ENCODE measurements at places on chromosomes 7 and 10. TPM values are rescaled to one million over a fixed set of nuclear protein-coding genes. Genes with fewer than 3 reads are reported as not detected.

Gene SPDYE1
- 0.14 TPM for total RNA-seq

Gene H2BK1
- not detected for total RNA-seq

Gene PNLIPRP3
- not detected for total RNA-seq

Gene SYT15B
- 2.2 TPM for total RNA-seq

Gene CALHM3
- total RNA-seq = not detected

Gene SH2D4B
- not detected for total RNA-seq

Gene MACC1
- total RNA-seq = 0.06 TPM

DNA sequence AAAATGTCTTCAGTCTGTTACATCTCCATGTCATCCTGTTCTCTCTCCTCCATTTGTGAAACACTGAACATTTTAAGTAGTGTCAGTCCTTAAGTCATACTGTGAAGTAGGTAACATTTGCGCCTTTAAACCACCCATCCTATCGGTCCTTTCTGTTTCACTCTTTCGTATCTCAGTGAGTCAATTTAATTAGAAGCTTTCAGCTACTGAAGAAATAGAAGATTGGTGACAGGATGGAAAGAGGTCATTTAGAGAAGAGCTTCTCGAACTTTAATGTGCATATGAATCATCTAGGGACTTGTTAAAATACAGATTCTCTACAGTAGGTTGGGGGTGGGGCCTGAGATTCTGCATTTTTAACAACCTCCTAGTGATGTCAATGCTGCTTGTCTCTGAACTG lies 113.4 kb downstream of the SRI start:
- DNase-seq = no peak

DNA sequence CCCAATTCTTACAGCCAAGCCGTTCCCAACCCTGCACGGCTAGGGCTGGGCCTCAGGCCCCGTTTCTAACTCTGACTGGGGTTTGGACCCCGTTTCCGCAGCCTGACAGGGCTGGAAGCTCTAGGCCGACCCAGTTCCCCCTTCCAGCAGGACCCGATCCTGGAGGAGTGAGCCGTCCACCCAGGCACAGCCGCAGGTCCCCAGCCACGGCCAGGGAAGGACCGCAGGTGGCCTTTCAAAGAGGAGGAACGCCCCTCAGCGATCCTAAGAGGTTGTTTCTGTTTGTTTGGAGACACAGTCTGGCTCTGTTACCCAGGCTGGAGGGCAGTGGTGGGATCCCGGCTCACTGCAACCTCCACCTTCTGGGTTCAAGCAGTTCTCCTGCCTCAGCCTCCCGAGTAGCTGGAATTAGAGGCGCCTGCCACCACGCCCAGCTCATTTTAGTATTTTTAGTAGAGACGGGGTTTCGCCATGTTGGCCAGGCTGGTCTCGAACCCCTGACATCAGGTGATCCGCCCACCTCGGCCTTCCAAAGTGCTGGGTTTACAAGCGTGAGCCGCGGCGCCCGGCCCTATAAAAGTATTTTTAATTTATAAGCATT lies 778 bp upstream of the GET4 start:
- peak; percentile 69 for DNase-seq

GRCh38 chr10:102118867-102119266 lies 1.3 kb downstream of the LDB1 start:
- peak; percentile 70 for DNase-seq

GRCh38 chr7:5421714-5422395 lies 1.8 kb downstream of the TNRC18 start:
- DNase-seq = peak; percentile 78

DNA sequence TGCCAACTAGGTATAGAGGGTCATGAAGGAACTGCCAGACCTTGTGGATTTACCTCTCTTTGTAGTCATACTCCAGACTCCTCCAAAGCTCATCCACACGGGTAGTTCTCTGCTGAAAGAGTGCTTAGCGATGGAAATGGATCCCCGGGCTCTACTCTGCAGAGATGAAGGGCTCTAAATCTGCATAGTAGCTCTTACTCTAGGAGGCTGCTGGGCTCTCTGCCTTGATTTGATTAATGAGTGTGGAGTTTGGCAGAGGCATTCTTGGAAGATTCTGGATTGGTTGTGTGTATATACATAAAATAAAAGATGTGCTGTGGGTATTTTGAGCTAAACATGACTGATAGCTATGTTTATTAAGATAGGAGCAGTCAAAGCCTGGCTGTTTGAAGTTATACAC lies 21.3 kb upstream of the CPXM2 start:
- no peak for DNase-seq

- DNase-seq = no peak
Measured at GRCh38 chr7:50206453-50207250, 97.9 kb upstream of the IKZF1 start.

DNA sequence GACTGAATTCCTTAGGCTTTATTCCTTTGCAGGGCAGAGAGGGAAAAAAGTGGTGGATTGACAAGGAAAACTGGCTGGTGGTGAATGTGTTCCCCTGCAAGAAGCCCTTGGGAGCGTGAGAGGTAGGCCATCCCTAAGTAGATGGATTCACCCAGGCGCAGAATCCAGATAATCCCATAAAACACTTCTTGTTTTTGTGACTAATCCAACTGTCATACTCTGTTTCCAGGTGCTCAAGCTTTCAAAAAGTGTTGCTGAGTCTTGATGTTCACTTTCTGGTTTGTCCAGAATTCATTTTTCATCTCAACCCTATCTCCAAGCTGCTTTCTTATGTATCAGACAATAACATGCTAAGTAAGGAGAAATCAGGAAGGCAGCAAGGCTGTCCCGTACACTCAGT lies 250.8 kb upstream of the HABP2 start:
- DNase-seq = no peak

GRCh38 chr10:118203461-118203860 lies 138.7 kb downstream of the FAM204A start:
- no peak for DNase-seq

GRCh38 chr7:79332091-79332490 lies 121.4 kb downstream of the MAGI2 start:
- no peak for DNase-seq

GRCh38 chr10:18523025-18523424 lies 128.4 kb downstream of the NSUN6 start:
- no peak for DNase-seq

DNA sequence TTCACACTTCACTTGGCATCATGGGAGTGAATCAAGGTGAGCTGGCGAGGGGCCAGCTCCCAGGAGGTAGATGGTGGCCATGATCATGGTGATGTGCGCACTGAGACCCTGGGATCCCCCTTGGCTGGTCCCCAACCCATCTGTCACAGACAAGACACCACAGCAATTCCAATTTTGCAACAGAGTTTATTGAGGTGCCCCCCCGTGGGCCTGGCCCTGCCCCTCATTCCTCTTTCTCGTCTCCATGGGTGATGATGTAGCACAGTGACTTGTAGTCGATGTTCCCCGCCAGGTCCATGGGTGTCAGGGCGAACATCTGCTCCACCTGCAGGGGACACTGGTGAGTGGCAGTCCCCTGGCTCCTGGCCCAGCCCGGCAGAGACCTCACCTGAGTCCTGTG lies 2.4 kb downstream of the MYL7 start:
- DNase-seq = no peak

DNA sequence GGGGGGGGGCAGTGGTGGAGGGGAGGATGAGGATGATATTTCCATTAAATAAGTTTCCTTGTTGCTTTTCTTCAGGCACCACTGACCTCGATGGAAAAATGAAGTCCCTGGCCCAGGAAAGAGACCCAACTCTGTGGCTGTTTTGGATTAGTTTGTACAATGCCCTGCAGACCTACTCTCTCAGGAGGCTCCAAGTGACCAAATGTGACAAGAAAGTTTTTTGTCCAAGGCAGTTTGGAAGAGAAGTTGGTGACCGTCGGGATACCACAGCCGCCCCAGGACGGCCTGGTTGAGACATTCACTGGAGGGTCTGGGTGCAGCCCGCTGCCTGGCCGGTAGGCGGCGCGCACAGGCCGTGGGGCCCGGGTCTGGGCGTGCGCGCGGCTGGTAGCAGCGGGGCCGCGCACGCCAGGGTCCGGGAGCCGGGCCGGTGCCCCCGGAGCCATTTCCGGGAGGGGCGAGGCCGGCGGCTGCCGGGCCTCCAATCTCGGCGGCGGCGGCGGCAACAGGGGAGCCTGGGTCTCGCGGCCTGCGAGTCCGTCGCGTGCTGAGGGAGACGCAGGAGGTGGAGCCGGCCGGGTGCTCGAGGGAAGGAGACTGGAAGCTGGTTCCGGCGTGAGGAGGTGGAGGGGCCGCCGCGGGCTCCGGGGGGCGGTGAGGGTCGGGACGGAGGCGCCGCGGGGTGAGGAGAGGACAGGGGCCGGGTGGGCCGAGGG lies at the start of gene SGPL1:
Gene SGPL1, plus strand, starts transcription at position 445 of the 716 bp plus-strand sequence. CDS start 906 bp downstream, outside the sequence.
- peak; percentile 96 for DNase-seq

DNA sequence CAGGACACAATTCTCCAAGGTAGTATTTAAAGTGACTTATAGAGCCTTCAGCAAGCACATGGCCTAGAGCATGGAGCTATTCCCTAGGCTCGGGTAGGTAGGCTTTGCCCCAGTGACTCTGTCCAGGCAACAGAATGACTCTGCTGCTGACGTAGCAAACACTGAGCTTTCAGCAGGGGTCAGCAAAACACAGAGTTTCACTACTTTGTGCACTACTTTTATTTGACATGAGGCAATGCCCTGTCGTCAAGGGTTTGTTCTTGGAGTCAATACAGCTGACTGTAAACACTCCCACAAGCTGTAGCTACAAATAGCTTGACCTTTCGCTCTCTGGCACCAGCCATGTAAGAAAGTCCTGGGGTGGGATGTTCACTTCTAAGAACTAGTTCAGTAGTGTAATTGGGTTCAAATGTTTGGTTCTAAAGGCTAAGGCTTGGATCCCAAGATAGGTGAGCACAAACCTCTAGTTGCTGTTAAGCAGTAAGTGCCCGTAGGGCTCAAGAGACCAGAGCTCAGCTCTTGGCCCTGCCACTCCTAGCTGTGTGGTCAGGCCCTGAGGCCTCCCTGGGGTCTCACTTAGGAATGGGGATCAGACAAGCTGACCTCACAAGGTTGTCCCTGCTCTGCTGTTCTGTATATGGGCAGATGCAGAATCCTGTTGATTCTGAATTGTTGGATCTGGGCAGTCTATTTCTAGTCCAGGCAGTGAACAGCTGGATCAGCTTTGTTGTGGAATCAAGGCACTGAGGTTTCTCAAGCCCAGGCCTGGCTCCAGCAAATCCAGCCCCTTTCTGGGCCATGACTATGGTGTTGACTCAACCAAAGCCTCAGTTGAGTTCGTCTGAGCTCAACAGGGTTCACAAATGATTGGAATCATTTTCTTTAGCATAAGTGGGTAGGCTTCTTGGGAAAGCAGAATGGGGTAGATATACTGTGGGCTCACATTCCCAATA lies 10.7 kb downstream of the NODAL start:
- DNase-seq = peak; percentile 81

DNA sequence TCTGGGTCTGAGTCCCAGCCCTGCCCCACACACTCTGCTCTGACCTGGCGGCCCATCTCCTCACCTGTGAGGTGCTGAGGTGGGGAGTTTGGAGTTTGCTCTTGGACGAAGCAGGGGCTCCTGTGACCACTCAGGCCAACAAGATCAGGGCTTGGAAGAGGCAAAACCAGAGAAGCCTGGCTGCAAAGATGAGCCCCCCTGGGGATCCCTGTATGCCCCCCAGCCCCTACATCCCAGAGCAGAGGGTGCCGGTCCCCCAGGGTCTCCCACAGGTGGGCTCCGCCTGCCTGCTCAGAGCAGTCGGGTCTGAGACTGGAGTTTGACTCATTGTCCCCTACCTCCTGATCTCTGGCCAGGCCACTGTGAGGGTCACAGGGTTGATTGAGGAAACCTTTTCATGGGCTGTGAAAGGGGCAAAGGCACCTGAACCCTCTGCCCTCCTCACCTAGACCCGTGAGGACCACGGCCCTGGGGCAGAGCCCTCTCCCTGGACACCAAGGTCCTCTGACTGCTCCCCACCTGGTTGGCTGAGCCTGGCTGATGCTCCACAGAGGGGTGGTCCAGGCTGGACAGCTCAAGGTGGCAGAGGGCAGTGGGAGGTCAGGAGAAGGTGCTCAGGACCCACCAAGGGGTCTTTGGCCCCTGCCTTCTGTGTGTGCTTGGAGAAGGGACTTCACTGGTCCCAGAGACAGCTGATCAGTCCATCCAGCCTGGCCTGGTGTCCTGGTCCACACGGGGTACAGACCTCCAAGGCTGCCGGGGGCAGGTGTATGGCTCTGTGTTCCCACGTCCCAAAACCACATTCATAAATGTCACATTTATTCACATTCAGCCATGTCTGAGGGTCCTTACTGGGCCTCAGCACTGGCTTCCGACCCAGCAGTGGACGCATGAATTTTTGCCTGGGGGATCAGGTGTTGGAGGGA lies 9.1 kb upstream of the SCART1 start:
- no peak for DNase-seq

GRCh38 chr10:50407076-50407801 lies 155.9 kb upstream of the ASAH2 start:
- no peak for DNase-seq

DNA sequence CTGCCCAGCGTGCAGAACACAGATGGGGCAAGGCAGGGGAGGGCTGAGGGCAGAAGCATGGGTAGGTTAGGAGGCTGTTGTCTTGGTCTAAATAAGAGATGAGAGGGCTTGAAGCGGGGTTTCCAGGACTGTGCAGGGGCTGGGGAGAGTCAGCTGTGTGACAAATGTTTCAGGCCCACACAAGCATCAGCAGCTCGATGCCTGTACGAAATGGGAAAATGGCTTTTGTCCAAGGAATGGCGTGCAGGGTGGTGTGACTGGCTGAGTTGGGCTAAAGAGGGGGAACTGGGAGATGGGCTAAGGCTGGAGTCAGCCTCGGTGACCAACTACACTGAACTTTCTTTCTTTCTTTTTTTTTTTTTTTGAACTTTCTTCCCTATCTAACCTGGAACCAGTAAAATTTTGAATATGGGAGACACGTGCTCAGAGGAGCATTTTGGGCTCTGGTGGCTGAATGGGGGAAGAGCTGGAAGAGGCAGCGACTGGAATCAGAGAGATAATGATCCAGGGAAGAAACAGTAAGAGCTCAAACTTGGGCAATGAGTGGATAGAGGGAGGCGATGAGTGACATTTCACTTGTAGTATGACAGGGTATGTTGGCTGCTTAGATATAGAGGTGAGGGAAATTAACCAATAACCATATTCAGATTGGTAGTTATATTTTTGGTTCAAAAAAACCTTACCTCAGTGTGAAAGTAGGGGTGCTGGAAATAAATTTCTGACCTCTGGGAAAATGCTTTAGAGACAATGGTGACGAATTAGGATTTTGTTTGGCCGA lies 10.2 kb upstream of the EPHA1 start:
- DNase-seq = no peak

GRCh38 chr7:8128449-8129317 lies 133.3 kb downstream of the ICA1 start:
- no peak for DNase-seq

Measured in right cardiac atrium (tissue), 5 donors.